ENCODE measurements at places on chromosomes 1 and 21.

- DNase-seq: no peak
These were observed 91.5 kb downstream of the UROD start for GRCh38 chr1:45103534-45103933.

GRCh38 chr1:117735045-117735992, 129.5 kb downstream of the TENT5C start:
- DNase-seq: no peak

DNA sequence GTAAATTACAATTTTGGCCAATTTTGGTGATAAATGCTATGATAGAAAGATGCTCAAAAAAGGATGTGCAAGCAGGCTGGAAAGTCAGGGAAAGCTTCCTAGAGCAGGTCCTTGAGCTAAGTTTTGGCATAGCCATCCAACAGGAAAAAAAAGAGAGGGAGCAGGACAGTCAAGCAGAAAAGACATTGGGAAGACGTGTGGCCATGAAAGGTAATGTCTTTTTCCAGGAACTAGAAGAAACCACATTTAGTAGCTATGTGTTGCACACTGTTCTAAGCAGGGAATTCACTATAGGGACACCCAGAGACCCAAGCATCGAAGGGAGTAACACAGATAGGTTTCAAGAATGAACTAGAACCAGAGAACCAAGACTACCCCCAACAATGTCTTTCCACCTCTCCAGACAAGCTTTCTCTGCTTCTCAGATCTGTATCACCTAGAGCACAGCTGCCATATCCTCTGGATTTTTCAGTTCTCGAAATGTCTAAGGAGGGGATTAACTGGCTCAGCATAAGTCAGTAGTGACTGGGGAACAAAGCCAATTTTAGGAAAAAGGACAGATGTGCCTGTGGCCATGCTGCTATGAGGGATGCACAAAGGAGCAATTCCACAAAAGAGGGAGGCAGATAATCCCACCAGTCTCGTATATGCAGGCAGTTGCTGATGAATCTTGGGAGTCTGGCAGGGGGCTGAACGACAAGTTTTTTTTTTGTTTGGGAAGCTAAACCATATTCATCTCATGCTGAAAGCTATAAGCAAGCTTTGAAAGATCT, 97.1 kb upstream of the DAB1 start:
- DNase-seq: no peak

DNA sequence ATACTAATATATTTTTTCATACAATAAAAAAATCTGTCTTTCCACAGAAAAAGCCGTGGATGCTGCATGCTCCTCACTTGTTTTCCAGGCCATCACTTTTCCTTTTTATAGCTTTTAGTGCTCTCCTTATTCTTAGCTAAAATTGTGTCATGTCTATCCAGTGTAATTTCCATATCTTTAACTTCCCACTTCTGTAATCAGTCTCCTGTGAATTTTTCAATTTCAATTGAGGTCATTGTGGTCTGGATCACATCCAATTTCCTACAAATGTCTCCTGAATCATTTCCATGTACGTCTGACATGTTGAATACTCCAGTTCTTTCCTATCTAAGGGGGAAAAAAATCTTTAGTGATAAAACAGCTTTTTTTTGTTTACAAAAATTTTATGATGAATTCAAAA, 838.2 kb upstream of the B3GALT2 start:
- no peak for DNase-seq

GRCh38 chr1:15962176-15962575, 13.7 kb downstream of the ZBTB17 start:
- DNase-seq: no peak

- no peak for DNase-seq
These were observed 781 bp downstream of the TTLL7 start for GRCh38 chr1:83998205-83998497.

DNA sequence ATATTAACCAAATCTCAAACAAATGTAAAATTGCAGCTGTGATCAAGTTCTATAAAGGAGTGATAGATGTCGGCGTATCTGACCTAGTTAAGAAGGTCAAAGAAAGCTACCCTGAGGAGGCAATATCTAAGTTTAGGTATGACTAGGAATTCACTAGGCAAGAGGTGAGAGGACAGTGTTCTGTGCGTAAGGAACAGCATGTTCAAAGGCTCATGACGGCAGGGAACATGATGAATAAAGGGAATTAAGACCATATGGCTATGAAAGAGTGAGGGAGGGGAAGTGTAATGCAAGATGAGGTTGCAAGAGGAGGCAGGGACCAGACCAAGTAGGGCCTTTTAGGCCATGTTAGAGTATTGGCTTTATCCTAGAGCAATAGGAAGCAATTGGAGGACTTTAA, 8.6 kb downstream of the LIX1L start:
- DNase-seq: no peak

DNA sequence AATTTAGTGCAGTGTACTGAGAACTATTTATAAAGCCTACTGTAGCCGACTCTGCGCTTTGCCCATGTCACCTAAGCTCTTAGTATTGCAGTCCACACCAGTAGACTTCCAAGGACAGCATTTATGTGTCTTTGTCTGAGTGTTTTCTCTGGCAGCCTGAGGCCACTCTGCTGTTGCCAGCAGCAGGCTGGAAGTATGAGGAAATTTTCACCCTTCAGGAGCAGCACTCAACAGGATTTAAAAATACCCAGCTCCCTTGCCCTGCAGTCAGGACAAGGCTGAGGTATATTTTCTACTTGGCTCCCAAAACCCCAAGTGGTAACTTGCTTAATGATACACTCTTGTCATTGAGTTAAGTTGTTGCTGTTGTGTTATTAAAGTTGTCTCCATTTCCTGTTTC, 230.1 kb downstream of the SRGAP2C start:
- no peak for DNase-seq

GRCh38 chr1:113433184-113433583, 42.9 kb downstream of the MAGI3 start:
- DNase-seq: no peak

GRCh38 chr1:107225706-107226105, 84.9 kb downstream of the NTNG1 start:
- DNase-seq: no peak

DNA sequence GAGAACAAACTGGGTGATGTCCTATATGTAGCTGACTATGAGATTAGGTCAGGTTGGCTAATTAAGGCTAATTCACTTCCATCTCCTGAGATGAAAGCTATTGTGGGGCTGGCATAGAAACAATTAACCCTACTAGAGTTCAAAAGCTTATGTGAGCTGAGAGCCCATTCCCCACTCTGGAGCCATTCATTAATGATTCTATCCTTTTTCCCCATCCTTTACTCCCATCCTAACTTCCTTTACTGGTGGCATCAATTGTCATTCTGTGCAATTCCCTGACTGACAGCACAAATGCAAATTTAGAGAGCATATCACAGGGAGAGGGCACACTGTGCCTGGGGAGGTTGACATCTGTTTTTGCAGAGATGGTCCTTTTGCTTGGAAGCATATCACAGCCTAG, 103.9 kb downstream of the URB2 start:
- no peak for DNase-seq

- no peak for DNase-seq
These were observed 94.4 kb downstream of the SLC45A1 start for GRCh38 chr1:8412183-8412831.

DNA sequence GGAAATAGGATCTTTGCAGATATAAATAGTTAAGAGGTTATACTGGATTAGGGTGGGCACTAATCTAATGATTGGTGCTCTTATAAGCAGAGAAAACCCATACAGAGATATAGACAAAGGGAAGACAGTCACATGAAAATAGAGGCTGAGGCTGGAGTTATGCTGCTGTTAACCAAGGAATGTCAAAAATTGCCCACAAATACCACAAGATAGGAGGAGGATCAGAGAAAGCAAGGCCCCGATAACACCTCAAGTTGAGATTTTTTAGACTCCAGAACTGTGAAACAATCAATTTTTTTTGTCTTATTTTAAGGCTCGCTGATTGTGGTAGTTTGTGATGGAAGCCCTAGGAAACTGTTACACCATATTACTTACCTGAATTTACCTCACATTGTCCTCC, 513.2 kb downstream of the COL11A1 start:
- no peak for DNase-seq

DNA sequence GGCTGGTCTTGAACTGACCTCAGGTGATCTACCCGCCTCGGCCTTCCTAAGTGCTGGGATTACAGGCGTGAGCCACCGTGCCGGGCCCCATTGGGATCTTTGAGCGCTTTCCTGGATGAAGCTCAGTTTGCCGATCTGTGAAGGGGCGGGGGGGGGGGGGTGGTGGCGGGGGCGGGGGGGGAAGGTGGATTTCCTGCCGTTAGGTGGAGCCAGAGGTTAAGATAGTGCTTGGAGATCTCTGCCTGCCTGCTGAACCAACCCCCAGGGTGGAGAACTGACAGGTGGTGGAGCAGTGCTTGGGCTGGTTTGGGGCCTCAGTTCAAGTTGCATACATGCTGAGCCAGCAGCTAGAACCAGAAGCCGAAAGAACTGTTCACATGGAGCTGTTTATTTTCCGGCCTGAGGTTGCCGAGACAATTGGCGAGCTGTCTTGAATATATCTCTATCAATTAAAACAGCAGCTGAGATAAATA, 1.7 kb downstream of the TMCC2 start:
- peak; percentile 96 for DNase-seq

- no peak for DNase-seq
These were observed 296.4 kb downstream of the PTPRU start for GRCh38 chr1:29532751-29533150.

- no peak for DNase-seq
These were observed 296.8 kb downstream of the TPR start for GRCh38 chr1:186078245-186078644.

GRCh38 chr1:21294266-21294989, 4.2 kb upstream of the ECE1 start:
- DNase-seq: no peak

- DNase-seq: no peak
These were observed 43.2 kb downstream of the NEK2 start for GRCh38 chr1:211632117-211632807.

DNA sequence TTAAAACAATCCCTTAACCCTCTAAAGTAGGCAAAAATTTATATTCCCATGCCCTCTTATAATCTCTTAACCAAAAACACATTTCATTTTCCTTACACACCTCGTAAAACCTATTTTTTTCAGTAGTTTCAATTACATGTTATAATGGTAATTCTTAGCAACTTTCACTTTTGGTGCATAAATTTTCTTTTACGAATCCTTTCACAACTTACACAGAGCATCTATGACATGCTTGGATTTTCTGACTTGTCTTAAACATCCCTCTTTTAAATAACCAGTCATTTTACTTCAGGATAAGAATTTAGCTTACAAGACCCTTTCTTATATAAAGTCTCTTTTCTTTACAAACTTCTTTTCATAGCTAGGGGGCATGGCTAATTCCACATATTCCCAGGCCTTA, 8.9 kb upstream of the MRPL55 start:
- no peak for DNase-seq

DNA sequence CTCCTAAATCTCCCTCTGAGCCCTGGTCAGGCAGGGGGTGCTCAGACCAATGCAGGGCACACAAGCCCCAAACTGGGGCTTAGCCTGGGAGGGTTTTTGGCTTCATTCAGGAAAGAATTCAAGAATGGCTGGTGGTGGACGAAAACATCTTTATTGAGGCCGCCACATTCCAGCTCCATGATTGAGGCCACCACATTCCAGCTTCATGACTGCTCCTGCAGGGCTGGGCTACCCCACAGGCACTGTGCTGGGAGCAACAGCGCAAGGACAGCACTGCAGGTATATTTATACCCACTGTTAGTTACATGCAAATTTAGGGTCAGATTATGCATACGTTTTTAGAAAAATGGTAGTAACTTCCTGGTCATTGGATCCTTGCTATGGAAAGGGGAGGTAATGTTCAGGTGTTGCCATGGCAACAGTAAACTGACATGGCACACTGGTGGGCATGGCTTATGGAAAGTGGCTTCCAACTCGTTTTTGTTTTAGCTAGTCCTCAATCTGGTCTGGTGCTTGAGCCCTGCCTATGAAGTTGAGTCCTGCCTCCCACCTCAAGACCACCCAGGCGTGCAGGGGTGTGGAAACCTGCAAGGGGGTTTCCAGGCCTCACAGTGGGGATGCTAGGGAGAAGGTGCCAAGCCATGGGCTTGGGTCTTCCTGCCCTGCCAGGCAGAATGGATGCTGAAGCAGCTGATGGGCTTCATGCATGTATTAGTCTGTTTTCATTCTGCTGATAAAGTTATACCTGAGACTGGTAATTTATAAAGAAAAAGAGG, 348.7 kb upstream of the AJAP1 start:
- DNase-seq: no peak

DNA sequence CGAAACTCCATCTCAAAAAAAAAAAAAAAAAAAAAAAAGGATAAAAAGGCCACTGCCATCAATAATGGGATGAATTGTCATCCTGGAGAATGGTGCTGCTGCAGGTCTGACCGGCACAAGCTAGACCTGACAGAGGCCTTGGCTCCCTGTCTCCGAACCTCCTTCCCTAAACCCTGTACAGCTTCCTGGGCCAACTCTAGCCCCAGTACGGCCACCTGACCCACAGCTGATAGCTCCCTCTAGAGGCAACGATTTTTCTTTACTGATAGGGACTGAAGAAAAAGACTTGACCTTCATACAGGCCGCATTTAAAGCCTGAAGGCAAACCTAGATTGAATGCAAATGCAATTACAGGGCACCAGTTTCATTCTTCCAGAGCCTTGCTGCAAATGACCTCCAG, 30.7 kb downstream of the NOL9 start:
- no peak for DNase-seq

- DNase-seq: no peak
These were observed 33.7 kb upstream of the LRP8 start for GRCh38 chr1:53361541-53361961.

- no peak for DNase-seq
These were observed 20.5 kb upstream of the ZBTB18 start for GRCh38 chr1:244030481-244031040.

DNA sequence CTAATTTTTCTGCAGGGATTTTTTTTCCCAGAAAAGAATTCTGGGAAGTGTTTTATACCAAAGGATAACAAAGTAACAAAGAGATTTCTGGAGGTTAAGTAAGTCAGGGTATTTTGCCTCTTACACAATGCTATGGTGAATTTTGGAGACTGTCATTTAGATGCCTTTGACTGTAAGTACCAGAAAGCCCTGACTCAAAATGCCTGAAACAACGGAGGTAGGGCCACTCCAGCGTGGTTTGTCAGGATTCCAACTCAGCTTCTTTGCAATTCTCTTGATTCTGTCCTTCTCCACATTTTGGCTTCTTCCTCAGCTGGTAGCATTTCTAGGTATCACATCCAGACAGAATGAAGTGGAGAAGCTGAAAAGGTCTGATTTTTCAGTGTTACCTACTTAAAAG, 106.5 kb downstream of the UCHL5 start:
- no peak for DNase-seq

DNA sequence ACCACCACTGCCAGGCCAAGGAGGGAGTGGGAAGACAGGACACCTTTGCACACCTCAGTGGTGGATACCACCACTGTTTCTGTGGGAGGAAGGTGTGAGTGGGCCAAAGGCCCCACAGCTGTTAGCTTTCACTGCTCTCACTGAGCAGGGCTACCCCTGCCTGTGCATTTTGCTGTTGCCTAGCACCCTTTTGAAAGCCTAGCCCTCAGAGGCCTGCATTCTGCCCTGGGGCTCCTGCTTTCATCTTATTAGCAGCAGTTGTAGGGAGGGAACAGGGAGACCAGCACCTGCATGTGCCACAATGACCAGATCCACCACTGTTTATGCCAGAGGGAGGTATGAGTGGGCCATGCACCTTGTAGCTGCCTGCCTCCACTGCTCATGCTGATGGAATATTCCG, 110.9 kb upstream of the C21orf91 start:
- no peak for DNase-seq

- no peak for DNase-seq
These were observed 102.2 kb downstream of the BARHL2 start for GRCh38 chr1:90614872-90615271.
